Ecto neural progenitor cell (in vitro differentiated cells): ENCODE measurements at places on chromosomes 5 and 9.

GRCh38 chr5:36152324-36153297 is 700 bp downstream of the SKP2 start:
- no peak for DNase-seq

- DNase-seq = no peak
Observed at GRCh38 chr5:106601620-106602019, 1069.1 kb downstream of the EFNA5 start.

DNA sequence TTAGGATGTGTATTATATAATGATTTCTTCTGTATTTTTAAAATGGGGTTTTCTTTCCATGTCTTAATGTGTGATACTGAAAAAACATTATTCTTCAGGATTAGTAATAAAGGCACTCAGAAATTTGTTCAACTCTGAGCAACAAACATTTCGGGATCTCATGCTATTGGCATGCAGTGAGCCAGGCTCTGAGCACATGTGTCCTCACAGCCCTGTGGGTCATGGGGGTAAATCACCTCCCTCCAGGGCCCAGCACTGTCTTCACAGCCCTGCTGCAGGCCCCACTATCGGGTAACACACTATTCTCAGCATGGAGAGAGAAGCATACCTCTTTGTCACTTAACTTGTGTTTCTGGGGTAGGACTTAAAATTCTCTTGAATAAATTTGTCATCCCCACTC is 14.0 kb downstream of the TMEM174 start:
- no peak for DNase-seq

DNA sequence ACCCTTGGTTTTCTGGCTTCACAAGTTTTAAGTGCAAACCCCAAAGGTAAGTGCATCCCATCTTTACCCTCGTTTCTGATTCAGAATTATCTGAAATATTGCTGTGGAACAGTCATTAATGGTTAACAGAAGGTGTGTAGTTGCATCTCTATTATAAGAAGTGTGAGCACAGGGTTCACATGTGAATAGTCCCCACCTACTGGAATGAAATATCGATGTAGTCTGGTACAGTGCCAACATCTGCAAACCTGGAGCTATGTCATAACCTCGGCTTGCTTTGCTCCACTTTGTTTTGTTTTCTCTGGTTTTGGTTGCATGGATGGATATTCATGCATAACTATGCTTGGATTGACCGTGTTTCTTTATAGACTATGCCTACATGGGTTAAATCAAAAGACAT is 12.6 kb downstream of the HTR4 start:
- DNase-seq = no peak

GRCh38 chr5:65883461-65883860 is 42.9 kb upstream of the ERBIN start:
- no peak for DNase-seq

GRCh38 chr9:112783551-112783954 is 33.0 kb downstream of the SNX30 start:
- DNase-seq = no peak

- no peak for DNase-seq
Observed at GRCh38 chr9:134411440-134412297, 85.4 kb downstream of the RXRA start.

DNA sequence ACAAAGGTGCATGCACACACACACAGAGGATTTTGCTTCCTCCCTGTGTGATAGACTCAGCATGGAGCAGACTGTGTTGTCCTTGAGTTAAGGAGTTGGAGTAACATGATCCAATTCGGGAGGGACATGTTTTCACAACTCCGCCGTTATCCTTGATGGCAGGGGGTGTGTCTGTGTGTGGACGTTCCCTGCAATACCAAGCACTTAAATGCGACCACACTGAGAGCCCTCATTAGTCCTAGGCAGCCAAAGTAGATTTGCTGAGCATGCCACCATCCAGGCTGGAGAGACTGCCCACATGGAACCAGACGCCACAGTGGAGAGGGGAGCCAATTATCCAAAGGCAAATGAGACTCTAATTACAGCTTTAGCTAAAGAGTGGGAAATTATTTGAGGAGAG is 140.1 kb downstream of the DOCK2 start:
- DNase-seq = no peak

GRCh38 chr5:151139015-151139414 is 18.6 kb downstream of the ANXA6 start:
- no peak for DNase-seq

DNA sequence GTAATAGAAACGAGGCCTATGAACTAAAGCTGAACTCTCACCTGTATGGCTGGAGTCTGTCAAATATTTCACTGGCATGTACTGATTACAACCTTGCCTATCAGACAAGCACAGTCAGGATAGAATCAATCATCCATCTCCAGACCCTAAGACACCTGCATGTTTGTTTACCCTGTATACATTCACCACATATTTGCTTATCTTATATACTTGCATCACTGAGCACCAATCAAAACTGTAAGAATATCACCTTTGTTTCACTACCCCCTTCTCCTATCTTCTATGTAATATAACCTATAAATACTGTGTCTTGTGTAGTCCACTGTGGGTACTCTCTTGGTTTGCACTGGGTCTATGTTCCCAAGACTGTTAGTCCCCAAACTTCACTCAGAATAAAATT is 1085.7 kb downstream of the TAF11L14 start:
- DNase-seq = no peak

DNA sequence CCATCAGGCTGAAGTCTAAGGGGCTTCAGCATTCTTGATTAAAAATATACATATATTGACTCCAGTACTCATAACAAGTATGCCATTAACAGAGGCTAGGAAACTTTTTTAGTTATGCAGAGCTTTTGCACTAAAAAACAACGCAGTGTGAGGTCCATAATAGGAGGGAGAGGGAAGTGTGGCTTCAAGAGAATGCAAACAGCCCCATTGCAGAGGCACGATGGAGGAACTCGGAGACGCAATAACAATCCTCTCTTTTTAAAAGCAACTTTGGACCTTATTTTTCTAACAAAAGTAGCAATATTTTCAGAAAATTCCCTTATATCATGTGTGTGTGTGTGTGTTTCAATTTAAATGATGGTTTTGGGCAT is 150.0 kb upstream of the PTCH1 start:
- no peak for DNase-seq

DNA sequence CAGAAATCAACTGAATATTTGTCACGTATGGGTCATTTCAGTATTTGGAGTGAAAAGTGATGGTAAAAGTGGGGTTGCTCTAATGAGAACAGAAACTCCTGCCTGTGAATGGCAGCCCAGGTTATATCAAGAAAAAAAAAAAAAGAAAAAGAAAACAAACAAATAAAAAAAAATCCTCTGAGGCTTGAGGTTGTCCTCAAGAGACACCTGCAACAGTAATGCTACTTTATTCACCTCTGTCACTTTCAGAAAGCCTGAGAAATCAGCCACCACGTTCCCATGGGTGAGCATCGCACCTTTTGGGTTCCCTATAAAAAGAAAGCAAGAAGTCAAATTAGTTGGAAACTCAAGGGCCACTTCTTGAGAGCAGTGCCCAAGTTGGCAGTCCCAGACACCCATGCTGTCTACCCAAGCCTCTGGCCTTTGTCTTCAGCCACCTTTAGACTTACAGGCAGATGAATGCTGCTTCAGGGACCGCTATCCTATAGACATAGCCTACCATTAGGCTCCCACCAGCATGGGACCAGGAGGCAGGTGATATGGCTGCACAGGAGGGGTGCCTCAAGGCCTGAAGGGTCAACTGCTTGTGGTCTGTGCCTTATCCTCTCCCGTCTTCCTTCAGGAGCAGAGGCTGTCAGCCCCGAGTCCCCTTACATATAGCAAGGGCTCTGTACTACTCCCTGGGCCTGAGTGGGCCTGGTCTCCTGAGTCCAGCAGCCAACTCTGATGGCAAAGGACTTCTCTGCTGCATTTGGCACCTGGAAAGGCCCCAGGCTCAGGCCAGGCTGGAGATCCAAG is 31.1 kb upstream of the MEIKIN start:
- peak; percentile 1 for DNase-seq

DNA sequence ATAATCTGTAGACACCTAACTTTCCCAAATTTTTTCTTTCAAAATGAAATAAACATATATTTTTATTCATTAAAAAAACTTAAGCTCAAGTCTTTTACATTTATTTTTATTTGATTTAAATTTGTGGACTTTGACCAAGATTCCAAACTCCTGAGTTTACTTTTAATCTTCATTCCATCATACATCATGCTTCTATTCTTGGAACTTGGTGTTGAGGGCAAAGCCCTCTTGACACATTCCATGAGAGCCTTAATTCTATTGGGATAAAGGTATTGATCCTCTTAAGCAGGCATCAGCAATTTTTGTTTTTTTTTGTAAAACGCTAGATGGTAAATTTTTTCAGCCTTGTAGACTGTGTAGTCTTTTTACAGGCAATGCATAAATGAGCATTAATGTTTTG is 53.6 kb downstream of the FBXO4 start:
- no peak for DNase-seq

- no peak for DNase-seq
Observed at GRCh38 chr9:131036529-131037334, 27.8 kb downstream of the LAMC3 start.

GRCh38 chr5:146521403-146522106 is 5.6 kb upstream of the GPR151 start:
- DNase-seq = no peak

- DNase-seq = no peak
Observed at GRCh38 chr5:149938791-149939358, 5.7 kb downstream of the PDE6A start.

DNA sequence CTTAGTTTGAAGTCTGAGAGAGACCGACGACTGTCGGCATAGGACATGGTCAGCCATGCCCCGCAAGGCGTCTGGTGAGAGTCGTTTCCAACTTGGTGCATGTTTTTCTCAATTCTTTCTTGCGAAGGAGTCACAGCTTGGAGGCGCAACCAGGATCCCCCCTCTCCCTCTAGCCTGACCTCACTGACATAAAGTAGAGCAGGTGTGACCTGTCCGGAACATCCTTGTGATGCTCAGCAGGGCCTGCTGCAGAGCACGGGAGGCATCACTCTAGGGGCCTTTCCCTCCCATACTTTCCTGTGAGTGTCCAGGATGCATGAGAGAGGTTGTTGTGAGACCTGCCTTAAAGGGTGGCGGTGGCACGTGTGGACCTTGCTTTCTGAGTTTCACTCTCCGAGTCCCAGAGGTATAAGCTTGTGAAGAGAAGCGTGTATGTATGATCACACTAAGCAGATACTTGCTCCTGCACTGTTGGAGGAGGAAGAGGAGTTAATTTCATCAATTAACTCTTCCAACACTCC is 5.0 kb downstream of the TENT4A start:
- no peak for DNase-seq

DNA sequence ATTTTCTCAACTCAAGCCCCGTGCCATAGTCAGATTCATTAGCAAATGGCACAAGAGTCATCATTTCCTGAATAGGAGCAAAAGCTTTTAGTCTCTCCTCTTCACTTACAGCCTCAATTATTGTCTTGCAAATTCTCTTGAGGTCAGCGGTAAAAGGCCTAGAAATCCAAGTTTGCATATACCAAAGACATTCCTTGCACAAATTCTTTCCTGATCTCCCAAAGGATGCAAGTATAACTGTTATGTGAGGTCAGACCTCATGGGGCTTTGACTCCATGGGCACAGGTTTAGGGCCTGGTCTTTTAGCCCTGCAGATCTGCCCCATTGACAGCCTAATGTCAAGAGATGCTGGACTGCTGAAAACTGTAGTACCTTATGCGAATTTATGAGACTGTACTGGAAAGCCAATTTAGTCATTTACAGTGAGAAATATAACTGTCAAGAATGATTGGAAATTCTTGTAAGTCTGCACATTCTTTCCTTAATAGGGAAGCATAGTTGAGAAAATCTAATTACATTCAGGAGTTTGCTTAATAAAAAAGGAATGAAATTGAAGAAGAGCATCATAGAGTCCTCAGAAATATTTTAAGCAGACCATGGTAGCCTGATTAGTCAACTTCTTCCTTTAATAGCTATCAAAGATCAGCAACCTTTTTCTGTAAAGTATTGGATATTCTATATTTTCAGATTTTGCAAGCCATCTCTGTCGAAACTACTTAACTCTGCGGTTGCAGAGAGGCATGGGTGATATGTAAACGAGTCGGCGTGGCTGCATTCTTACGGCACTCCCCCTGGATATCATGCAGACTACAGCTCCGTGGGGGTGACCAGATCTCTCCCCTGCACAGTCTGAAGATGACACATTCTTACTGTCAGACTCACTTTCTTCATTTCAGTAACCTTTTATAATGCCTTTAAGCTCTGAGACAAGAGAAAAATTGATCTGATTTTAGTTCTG is 45.2 kb downstream of the GCNT4 start:
- no peak for DNase-seq

GRCh38 chr5:78534148-78534904 is 114.2 kb downstream of the LHFPL2 start:
- no peak for DNase-seq

DNA sequence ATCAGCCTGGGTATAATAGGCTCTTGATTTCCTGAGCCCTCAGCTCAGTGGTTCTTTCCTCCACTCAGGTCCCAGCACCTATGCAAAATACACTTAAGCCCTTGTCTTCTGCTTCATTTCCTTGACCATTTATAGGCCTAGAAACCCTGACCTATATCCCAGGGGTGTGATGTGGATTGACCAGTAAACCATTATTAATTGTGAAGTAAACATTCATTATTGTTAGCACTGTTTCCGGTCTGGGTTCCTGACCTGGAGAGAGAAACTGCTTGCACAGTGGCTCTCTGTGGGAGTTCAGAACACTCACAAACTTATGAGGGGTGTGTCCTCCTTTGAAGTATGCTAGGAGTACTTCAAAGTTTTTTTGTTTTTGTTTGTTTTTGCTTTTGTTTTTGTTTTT is 19.6 kb upstream of the TOMM5 start:
- DNase-seq = no peak

GRCh38 chr5:61626639-61627282 is 294.7 kb downstream of the ZSWIM6 start:
- no peak for DNase-seq

DNA sequence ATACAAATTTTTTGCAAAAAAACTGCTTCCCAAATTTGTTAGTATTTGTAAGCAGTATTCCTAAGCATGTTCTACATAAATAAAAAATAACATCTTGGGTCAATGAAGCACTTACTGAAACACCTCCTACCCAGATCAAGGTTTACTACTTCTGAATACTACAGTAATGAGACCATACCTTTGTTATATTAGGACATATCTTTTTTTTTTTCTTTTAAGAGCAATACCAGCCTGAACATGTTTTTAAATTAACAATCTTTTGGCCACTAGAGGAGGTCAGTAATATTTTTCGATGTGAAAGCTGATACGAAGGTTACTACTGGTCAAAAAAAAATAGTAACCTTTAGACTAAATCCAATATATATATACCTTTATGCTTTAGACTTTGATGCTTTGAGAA is 72.7 kb downstream of the CERT1 start:
- DNase-seq = no peak
